ENCODE measurements at places on chromosomes 12 and 14.

GRCh38 chr12:57898308-57898970, 42.9 kb upstream of the ATP23 start:
- no peak for DNase-seq

DNA sequence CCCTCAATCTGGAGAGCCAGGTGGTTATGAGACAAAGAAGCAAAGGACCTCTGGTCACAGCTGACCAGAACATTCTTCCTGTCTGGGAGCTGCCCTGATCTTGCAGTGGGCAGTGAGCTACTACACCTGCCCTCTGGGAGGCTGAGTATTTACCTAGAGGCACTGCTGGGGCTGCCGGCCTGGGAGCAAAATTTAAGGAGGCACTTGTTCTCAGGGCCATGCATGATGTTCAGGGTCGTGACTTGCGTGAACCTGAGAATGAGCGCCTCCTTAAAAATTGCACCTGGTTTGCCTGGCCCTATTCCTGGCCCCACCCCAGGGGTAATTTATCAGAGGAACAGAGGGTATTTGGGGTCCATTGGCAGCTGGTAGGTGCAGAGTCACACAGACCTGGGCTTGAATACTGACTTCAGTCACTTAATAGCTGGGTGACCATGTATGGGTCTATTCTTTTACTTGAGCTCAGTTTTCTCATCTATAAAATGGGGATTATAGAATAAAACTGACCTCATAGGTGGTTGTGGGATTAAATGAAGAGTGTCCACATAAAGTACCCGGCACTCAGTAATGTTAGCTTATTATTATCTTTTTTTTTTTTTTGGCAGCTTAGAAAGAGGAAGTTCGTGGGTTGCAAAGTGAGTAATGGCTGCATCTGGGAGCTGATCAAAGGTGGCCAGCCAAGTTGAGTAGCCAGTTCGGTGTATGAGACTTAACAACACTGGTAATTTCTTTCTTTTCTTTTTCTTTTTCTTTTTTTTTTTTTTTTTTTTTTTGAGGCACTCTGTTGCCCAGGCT, 107.4 kb upstream of the MED13L start:
- DNase-seq: no peak

DNA sequence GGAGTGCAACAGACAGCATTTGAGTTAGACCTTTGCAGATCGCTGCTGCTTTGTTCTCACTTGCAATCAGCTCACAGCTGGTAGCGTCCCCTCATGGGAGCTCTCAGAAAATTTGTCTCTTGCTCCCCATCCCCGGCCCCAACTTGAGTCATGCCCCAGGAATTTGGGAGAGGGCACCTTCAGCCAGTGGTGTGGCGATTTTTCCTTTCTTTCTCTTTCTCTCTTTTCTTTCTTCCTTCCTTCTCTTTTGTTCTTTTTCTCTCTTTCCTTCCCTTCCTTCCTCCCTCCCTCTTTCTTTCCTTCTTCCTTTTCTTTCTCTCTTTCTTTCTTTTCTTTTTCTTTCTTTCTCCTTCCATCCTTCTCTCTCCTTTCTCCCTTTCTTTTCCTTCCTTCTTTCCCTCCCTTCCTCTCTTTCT, 34.2 kb upstream of the MAP1LC3B2 start:
- no peak for DNase-seq

DNA sequence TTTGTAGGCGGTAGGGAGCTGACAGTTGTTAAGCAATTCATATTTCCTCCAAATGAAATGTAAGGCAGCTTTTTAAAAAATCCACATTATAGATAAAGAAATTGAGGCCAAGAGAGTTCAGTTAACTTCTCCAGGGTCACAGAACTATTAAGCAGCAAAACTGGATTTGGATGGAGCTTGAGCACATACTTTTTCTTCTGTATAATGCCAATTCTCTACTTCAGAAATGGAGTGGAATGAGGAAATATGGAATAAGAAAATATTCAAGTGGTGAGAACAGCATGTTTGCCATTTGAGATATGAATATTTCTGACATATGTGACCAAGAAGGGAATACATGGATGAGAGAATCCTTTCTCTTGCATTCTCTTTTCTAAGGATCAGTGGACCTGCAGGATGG, 233.1 kb downstream of the FOXG1 start:
- DNase-seq: no peak

GRCh38 chr12:77571127-77571526, 259.6 kb upstream of the NAV3 start:
- DNase-seq: no peak

DNA sequence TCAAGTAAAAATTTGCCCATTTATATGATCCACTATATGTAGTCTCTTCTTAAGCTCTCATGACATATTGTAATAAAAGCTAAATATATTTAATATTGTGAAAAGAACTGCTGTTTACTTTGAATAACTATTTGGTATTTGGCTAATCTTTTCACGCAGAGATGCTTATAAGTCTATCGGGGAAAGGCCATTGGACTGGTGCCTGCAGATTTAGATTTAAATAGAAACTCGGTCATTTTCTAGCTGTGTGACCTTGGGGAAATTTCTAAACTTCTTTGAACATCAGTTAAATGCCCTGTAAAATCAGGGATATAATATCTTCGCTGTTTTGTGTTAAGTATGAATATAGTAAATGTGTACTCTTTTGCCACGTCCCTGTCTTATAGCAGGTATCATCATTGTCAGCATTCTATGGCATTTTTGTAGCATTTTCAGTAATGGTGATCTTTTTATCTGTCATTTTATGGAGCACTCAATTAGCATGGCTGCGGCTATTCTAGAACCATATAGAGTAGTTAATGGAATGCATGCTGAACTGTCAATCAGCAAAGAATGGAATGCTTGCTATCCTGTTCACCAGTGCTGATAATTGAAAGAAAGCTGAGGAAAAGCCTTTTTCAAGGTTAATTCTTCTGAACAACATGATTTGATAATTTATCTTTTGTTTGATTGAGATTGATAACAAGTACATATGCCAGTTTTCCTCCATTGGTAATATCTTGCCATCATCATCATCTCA, 181.2 kb downstream of the TMTC2 start:
- DNase-seq: no peak

DNA sequence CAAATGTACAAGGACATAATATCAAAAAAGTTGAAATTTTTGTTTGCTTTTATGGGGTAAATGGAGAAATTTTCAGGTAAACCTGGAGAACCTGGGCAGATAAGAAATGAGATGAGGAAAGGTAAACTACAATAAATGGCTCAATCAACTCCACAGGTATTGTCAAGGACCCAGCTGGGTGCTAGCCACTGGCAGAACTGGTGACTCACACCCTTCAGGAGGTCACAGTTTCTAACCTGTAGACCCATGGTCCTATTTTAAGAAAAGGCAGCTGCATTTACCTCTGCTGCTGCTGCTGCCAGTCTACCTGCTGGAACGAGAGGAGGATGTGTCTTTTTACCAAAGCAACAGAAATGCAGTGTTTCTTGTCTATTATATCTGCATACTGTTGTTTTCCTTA, 226.6 kb downstream of the ALG10B start:
- no peak for DNase-seq

DNA sequence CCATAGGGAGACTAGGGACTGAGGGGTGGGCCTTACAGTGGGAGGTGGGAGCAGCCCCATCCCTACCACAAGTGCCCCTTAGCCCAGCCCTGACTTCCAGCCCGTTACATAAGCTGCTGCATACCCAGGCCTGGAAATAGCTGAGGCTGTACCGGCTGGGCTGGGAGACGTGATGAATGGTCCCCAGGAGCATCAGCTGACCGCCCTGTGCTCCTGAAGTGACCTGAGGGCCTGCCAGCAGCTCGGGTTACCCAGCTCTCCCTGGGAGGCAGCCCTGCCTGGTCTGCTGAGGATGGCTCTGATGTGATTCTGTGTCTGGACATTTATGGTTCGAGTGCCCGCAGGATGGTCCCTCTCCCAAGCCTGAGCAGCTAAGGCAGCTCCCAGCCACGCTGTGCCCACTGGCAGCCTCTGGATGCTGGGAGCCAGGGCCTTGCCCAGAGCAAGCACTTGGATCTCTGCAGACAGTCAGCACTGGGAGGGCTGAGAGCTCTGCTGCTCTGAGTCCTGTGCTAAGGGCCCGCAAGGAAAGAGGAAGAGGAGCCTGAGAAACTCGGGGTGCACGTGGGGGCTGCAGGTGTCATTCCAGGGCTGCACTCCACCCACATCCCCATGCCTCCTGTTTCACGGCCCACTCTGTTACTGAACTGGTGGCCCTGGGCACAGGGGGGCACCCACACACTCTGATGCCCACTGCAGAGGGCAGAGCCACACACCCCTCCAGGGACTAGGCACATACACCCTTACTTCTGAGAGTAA, 20.5 kb downstream of the TAMALIN start:
- DNase-seq: no peak
